ENCODE measurements at places on chromosomes 1 and 21.
A peak's percentile ranks its signal among the peaks of the same experiment; 100 is the strongest.

- peak; percentile 69 for DNase-seq
These were observed 862 bp upstream of the SGIP1 start for GRCh38 chr1:66532798-66533783.

- no peak for DNase-seq
These were observed 361 bp downstream of the TMCC2 start for GRCh38 chr1:205228093-205228521.

- no peak for DNase-seq
These were observed 5.3 kb downstream of the TTC24 start for GRCh38 chr1:156584813-156585212.

DNA sequence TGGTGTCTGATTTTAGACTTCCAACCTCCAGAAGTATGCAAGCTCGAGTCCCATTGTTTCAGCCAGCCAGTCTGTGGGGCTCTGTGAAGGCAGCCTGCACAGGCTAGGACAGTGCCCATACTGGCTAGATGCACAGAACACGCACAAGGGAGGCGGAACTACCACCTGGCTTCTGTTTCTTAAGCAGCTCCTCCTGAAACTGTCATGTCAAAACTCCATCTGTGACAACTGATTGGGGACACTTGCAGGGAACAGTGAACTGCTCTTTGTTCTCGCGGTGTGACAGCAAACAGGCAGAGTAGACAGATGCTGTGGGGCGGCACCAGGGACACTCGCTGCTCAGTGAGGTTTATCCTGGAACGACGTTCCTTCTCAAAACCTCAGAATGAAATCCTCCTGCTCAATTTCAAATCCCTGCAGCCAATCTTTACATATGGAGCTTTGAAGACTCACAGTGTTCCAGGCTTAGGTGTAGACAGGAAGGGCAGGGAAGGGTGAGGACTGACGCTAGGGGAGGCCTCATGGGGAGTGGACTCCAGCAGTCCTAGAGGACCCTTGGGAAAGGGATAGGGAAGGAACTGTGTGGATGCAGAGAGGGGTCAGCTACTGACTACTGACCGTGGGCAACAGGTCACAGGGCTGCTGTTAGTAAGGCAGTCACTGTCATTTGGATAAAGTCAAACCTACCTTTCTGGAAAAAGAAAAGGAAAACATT lies 73.8 kb downstream of the ERG start:
- no peak for DNase-seq

GRCh38 chr1:152997901-152998300 lies 3.6 kb upstream of the SPRR3 start:
- no peak for DNase-seq

DNA sequence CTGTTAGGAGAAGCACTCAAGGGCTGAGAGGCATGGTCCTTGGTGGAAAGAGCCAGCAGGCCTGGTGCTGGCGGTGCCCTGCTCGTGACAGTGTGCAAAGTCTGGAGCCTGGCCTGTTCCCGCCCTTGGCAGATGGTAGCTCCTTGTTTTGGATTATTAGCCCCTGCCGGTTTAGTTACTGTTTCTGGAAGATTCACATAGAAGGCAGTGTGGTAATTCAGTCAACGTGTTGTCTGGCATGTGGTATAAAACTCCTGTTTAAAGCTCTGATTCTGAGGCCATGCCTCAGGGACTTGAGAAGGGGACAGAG lies 6.8 kb downstream of the PKNOX1 start:
- DNase-seq: no peak

- no peak for DNase-seq
These were observed 83.7 kb downstream of the ROR1 start for GRCh38 chr1:63857478-63857877.

GRCh38 chr1:23169727-23170335 lies 1.2 kb upstream of the LUZP1 start:
- peak; percentile 92 for DNase-seq

GRCh38 chr21:35968564-35968963 lies 91.8 kb downstream of the SETD4 start:
- no peak for DNase-seq

DNA sequence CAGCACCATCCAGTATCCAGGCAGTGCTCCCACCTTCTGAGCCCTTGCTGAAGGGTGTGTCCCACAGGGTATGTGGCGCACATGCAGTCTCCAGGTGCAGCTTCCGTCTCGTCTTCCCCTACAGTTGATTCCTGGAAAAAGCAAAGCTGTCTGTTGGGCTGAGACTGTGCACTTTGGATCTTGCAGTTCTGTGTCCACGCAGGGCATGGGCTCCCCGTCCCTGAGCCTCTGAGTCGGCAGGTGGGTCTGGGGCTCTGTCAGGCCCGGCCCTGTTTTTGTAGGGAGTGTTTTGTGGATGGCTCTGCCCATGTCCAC lies 32.8 kb downstream of the SNAP47 start:
- DNase-seq: no peak

GRCh38 chr1:85884372-85885035 lies 176.3 kb upstream of the ZNHIT6 start:
- DNase-seq: no peak

DNA sequence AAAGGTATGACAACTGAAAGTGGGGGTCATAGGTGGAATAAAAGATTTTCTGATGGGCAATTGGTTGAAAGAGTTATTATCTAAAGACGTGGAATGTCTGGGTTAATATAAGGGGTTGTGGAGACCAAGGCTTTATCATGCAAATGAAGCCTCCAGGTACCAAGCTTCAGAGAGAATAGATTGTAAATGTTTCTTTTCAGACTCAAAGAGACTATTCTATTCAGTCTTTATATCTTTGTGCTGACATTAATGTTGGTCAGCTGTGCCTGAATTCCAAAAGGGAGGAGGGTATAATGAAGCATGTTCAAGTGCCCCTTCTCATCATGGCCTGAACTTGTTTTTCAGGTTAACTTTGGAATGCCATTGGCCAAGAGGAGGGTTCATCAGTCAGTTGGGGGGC lies 145.3 kb downstream of the SETD4 start:
- DNase-seq: no peak

GRCh38 chr21:44052830-44053226 lies 40.7 kb downstream of the TRAPPC10 start:
- no peak for DNase-seq

- DNase-seq: no peak
These were observed 13.9 kb downstream of the HYI start for GRCh38 chr1:43439781-43440180.

- no peak for DNase-seq
These were observed 95.3 kb downstream of the HIVEP3 start for GRCh38 chr1:41823471-41823870.

DNA sequence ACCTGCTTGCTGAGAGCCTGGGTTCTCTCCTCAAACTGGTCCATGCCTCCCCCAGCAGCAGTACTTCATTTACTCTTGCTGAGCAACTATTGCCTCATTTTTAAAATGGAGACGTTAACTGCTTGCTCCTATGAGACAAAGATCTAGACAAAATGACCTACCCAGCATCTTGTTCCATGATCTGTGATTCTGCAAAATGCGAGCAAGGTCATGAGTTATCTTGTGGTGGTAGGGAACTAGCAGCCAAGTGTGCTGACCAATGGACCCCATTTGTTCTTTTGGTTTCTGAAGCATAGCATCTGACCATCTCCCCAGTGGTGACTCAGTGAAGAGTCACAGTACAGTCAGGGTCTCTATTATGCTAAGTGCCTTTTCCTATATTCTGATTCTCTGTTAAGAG lies 40.4 kb downstream of the TBX15 start:
- DNase-seq: no peak

DNA sequence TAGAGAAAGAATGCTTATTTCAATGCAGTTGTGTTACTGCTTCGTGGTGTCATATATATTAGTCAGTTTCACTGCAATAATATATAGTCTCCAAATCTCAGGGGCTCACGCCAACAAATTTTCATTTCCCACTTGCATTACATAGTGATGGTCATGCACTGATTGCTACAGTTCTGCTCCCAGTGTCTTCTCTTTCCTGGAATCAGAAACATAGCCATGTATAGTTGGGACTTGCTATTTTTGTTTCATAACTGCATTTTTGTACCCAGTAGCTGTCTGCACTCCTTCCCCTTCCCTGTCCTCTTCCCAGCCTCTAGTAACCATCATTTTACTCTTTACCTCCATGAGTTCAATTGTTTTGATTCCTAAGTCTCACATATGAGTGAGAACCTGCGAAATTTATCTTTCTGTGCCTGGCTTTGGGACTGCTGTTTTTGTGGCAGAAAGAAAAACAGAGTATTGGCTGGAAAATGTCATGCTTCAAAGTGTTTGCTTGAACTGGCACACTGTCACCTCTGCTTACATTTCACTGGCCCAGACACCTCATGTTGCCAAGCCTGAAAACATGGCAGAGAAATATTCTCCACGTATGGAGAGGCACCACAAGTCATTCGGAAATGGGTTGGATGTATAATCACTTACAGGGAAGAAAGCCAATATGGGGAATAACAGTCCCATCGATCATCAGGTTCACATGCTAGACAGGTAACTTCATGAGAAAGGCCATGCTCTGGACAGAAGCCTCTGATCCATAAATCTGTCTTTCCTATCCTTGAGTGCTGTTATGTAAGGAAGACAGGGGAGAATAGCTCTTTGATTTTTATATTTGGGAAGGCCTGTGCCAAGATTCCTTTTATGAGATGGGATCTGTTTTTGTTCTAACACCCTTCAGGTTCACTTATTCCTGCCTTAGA lies 60.4 kb upstream of the BACH1 start:
- peak; percentile 39 for DNase-seq

GRCh38 chr21:34553151-34553952 lies 41.3 kb upstream of the KCNE1 start:
- DNase-seq: peak; percentile 15

DNA sequence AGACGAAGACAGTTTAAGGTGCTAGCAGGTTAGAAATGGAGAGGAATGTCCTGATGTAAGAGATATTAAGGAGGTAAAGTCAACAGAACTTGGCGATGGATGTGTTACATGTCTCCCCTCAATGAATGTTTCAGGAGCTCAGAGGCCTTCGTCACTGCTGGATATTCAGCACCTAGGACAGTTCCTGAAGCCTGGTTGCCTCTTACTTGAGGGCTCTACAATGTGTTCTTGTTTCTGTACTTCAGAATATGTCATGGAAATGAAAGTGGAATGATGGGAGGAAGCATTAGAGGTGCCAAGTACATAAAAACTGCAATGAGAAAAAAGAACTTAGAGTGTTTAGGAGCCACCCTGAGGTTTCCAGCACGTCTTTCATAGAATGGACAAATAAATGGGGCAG lies 17.7 kb downstream of the TNR start:
- DNase-seq: no peak

DNA sequence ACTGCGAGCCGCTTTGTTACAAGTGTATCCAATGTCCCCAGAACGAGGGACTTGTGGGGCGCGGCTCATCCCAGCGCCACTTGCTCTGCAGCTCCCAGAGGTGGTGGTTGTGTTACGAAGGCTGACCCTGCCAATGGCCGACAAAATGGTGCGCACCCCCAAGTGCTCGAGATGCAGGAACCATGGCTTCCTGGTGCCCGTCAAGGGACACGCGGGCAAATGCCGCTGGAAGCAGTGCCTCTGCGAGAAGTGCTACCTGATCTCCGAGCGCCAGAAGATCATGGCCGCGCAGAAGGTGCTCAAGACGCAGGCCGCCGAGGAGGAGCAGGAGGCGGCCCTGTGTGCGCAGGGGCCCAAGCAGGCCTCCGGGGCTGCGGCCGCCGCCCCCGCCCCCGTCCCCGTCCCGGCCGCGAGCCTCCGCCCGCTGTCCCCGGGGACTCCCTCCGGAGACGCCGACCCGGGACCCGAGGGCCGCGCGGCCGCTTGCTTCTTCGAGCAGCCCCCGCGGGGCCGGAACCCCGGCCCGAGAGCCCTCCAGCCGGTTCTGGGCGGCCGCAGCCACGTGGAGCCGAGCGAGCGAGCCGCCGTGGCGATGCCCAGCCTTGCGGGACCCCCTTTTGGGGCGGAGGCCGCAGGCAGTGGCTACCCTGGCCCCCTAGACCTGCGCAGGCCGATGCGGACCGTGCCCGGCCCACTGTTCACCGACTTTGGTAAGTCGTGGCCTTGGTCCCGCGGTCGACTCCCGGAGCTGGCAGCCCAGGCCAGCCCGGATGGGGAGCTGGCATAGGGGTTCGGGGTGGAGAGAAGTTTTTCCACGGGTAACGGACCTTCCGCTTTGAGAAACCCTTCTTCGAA lies at the start of gene DMRTB1:
DMRTB1 (plus strand) TSS at position 79 of the 855 bp plus-strand sequence; CDS start at position 134, 55 bp downstream.
- no peak for DNase-seq

DNA sequence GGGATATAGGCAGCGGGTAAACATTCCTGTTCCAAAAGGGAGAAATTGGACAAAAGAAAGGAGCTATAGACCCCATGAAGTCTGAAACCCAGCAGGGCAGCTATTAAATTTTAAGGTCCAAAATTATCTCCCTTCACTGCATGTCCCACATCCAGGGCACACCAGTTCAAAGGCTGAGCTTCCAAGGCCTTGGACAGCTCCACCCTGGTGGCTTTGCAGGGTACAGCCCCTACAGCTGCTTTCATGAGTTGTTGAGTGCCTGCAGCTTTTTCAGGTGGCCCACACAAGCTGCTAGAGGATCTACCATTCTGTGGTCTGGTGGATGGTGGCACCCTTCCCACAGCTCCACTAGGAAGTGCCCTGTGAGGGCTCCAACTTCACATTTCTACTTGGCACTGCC lies 662.5 kb upstream of the PKN2 start:
- no peak for DNase-seq

GRCh38 chr1:22611530-22611947 lies 24.9 kb upstream of the C1QA start:
- DNase-seq: no peak

DNA sequence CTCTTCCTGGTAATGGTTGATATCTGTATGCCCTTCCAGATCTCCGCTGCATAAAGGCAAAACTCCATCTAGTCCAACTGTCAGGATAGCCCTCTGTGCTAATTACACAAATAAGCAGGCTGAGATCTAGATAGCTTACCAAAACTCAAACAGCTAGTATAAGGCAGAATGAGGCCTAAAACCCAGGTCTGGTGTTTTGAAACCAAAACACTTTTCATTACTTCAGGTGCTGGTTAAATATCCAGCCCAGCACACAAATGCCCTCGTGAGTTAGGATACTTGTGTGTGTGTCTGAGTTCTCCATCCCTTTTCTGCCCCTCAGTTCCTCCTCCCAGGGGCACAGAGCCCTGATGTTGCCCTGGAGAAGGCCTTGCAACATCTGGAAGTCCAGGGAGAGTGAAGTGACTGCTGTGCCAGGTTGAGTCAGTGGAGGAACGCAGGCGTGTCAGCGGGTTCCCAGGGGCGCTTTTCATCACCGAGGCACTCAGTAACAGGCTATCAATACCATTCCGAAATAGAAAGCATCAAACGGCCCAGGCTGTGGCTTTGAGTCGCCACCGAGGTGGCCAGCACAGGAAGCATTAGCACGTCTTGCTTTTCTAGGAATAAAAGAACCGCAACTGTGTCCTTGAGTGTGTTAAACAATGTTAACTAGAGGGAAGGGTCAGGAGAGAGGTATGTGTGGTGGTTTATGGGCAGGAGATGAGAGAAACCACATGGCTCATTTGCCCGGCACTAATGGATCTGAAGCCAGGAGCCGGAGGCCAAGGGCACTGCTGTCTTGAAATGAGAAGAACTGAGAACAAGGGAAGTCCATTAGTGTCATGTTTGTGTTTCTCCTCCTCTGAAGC lies 90.7 kb upstream of the WLS start:
- peak; percentile 36 for DNase-seq

DNA sequence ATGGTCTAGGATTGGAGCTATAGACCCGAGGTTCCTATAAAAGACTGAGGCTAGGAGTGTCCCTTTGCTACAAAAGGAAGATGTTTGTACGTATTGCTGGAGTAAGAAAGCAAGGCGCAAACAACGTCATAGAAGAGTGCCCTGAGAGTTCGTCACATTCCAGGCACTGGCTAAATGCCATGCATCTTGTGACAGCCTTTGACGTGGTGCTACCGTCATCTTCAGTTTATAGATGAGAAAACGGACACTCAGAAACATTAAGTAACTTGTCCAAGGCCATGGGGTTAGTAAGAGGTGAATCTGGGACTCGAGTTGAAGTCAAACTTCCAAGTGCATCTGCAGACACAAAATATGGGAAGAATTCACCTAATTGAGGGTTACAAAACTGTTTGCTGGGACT lies 104.2 kb upstream of the SLC45A1 start:
- DNase-seq: no peak
